ENCODE measurements at places on chromosomes 12 and 14.
A peak's percentile ranks its signal among the peaks of the same experiment; 100 is the strongest.

- DNase-seq, result no peak
Observed at GRCh38 chr12:12612358-12612757, 682 bp downstream of the CREBL2 start.

DNA sequence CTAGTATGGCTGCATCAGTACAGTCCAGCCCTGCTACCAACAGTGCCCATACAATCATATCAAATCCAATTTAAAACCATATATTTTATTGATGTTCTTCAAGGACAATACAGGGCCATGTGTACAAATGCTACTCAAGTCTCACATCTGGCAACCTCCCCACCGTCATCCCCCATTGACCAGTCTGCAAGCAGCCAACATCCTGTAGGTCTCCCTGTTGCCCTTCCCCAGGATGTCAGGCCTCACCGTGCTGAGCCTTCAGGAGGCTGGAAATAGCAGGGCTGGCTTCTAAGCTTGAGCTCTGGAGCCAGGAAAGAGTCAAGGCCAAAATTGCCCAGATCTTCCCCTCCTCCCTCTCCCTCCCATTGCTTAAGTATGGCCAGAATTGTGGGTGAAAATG is 10.4 kb downstream of the ZDHHC22 start:
- no peak for DNase-seq

- no peak for DNase-seq
Observed at GRCh38 chr12:123519141-123520001, 14.1 kb downstream of the RILPL1 start.

DNA sequence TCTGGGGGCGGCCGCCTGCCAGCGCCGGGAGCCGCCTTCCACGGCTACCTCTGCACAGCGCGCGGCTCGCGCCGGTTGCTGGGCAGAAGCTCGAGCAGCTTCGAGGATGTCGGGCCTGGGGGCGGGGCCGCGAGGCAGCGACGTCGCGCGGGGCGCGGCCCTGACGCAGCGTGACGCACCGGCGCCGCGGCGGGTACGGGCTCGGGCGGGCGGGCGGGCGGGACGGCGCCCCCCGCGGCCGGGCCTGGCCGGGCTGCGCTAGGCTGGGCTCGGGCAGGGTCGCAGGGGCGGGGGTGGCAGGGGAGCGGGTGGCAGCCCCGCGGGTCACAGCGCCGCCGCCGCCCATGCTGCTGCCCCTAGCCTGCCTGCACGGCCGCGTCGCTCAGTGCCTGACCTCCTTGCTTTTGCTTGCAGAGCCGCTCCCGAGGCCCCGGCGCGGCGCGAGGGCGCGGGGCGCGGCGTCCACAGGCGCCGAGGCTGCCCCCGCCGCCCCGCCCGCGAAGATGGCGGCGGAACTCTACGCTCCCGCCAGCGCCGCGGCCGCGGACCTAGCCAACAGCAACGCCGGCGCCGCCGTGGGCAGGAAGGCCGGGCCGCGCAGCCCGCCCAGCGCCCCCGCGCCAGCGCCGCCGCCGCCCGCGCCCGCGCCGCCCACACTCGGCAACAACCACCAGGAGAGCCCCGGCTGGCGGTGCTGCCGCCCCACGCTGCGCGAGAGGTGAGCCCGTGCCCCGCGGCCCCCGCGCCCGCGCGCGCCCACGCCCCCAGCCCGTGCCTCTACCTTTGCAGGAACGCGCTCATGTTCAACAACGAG is at the start of gene BTBD6:
TSS of gene BTBD6 (plus strand) at position 166 of the 814 bp plus-strand sequence. CDS start at position 345, 179 bp downstream.
- DNase-seq, result peak; percentile 83

DNA sequence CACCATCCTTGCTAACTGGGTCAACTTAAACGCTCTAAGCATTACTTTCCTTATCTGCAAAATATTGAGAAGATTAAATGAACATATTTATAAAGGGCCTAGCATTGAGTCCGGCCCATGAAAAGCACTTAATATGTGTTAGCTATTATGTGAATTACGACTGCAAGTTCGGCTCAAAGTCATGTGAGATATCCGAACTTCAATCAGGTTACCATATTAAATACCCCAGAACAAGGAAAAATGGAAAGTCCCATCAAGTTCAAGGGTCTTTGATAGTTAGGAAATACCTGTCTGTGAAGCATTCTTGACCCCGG is 487 bp upstream of the NRDE2 start:
- DNase-seq, result no peak

DNA sequence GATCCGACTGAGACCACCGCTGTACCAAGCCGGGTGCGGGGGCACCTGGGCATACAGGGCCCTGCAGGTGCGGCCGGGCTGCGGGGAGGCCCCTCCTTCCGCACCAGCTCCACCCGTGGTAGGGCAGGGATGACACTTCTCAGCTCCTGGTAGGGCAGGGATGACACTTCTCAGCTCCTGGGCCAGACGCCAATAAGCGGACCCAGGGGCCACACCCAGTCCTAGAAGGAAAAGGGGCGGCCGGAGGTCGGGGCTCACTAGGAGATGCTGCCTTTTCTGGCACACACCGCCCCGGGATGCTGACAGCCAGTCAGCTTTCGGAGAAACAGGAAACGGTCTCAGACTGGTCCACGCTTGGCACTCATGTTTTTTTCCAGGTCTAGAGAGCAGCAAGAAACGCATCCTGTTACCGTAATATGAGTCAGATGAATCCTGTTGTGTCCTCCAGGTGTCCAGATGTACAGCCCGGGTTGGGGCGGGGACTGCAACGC is 34.8 kb downstream of the NFKBIA start:
- no peak for DNase-seq

- DNase-seq, result no peak
Observed at GRCh38 chr14:104331871-104332605, 193.7 kb downstream of the KIF26A start.

DNA sequence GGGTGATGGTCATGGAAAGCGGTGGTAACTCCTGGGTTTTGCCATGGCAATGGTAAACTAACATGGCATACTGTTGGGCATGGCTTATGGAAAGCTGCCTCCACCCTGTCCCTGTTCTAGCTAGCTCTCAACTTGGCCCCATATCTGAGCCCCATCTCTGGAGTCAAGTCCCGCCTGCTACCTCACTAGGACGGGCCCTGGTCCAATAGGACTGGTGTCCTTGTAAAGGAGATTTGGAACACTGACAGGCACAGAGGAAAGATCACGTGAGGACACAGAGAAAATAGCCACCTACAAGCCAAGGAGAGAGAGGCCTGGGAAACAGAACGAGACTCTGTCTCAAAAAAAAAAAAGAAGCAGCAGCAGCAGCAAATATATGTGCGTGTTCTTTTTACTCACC is 59.8 kb downstream of the RNFT2 start:
- no peak for DNase-seq

DNA sequence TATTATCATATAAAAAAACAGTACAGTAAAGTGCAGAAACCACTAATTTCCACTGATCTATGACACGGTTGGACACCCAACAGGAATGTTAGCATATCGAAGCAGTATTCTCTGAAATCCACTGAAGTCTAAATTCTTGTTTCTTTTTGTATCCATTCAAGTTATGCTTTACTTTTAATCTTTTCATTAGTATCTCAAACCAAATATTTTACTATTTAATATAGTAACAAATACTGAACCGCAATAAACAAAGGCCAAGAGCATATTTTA is 41.1 kb downstream of the ATXN2 start:
- DNase-seq, result no peak

DNA sequence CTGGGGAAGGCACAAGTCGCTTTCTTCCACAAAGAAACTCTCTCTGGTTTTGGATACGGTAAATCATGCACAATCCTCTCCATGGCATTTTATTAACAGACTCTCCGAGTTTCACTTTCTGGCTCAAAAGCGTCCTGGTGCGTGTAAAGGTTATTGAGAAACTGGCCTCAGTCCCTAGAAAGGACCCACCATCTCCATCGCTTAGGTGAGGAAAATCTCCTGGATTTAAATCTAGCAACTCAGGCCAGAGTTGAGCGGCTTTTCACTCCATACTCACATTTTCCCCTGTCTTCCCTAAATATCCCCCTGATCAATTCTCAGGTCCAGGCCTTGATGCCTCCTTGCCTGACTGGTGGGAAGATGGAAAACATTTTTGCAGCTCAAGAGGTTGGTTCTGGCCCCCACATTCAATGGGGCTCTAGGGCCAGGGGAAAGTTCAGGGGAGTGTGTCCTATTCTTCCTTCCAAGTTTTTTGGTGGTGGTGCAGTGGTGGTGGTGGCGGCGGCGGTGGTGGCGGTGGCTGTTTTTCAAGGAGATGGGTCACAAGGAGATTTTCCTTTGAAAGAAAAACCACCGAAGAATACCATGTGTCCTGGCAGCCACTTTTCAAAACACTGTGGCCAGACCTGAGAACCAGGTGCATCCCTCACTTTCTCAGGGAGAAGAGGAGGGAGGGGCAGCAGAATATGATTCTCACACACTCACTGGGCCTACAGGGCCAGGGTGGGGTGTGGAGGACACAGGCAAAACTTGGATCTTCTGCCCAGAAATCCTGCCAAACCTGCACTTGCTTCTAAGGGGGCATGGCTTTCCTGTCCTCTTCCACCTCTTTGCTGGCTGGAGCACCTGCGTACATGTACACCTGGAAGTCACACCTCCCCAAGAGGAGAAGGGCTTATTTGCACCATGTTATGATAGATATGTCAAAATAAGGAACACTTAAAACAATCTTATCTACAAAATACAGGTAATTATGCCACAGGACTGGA is 46.7 kb upstream of the PNMA1 start:
- DNase-seq, result no peak

GRCh38 chr12:54140588-54141388 is 48.0 kb downstream of the SMUG1 start:
- no peak for DNase-seq

GRCh38 chr12:27541031-27541719 is 17.2 kb downstream of the PPFIBP1 start:
- DNase-seq, result no peak

DNA sequence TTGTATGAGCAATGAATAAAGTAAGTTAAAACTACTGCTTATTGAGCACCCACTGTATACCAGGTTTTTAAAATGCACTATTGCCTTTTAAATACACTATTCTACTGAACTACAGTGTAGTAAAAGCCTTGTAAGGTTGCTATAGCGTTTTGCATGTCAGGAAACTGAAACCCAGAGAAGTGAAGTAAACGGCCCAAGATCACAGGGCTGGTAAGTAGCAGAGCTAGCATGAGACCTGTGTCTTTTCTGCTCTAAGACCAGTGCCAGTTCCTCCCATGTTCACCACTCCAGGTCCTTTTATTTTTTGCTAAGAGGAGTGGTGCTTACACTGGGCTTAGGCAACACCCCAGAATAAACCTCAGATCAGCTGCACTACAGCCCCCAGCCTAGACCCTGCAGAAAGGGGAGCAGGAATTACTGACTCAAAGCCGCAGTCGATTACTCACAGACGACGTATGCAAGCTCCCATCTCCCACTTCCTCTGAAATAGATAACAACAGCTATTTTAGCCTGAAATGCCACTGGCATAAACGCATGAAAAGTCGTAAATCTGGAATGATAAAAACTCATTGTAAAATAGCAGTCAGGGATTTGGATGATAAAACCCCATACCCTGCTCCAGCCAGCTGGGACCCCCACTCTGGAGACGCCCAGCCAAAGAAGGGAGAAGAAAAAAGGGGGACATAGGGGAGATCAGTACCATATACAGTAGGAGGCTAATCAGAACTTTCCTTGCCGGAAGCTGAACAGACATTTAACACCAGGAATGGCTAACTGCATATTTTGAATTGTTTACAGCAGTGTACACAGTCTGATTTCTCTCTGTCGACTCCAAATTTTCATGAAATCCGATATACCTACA is 108.3 kb downstream of the NUAK1 start:
- no peak for DNase-seq

DNA sequence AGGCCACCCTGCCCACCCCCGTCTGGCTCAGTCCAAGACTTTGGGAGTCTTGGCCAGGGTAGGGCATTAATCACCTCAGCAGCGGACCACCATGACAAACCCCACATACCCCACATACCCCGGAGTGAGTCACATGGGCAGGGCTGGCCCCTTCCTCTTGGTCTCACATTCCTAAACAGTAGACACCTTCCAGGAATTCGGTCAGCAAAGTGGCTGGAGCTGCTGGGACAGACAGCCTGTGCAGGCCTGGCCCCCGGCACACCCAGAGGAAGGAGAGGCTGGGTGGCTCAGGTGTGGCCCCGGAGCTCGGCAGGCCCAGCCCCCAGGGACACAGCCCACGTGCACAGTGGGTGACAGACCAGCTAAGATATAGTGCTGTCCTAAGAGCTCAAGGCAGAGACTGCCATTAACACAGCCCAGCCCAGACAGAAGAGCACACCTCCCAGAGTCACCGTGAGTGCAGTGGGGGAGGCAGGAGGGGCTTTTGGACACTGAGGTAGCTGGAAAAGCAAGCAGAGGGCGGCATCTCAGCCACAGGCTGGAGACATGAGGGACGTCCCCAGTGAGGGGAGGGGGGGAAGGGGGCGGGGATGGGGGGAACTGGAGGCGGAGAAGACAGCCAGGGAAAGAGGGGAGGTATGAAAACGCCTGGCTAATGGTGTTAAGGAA is 24.0 kb downstream of the CCDC85C start:
- DNase-seq, result no peak

GRCh38 chr14:42214981-42215491 is 608.4 kb downstream of the LRFN5 start:
- no peak for DNase-seq

DNA sequence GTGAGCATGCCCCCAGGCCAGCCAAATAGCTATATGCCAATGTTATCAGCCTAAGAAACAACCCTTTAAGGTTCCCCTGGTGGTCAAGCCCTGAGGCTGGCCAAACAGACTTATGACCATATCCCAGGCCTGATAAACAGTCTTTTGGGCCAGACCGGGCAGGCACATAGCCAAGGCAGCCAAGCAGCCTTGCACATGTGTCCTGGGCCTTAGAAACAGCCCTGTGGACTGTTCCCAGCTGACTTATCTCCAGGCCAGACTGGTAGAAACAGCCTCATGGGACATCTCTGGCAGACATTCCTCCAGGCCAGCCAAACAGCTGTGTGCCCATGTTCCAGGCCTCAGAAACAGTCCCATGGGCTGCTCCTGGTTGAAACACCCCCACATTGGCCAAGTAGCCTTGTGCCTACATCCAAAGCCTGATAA is 295.0 kb upstream of the MGAT4C start:
- no peak for DNase-seq

DNA sequence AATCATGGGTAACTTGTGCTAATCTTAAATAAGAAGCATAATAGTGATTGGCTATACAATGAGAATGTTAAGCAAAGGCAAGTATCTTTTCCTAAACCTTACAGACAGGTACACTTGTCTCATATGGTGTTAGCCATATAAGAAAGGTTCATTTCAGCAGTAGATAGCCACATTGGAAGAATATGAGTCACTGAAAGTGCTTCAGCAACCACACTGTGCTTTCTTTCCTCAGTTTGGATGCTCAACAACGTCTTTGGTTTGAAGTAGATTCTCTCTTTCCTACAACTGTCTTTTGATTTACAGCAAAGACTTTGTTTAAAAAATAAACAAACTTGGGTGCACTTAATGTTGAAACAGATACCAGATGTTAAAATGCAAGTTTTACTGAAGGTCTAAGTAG is 8.9 kb downstream of the DDHD1 start:
- no peak for DNase-seq

DNA sequence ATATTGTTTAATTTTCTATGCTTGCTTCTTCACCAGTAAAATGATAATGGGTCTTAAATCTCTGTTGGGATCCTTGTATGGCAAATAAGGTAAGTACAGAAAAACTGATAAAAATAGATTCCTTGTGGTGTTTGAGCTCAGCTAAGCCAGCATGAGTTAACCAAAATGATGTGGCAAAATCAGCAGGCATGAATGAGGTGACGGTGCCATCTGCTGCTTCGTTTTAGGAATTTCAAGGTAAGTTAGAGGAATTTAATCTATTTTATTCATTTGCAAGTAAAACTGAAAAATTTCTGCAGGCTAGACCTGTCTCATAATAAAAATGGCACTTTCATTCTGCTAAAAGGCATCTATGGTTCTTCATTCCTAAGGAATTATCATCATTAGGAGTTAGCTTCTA is 10.0 kb upstream of the CLEC7A start:
- DNase-seq, result no peak

GRCh38 chr12:75982169-75982564 is 49.4 kb downstream of the PHLDA1 start:
- DNase-seq, result no peak

Data from activated effector memory CD4-positive, alpha-beta T cell treated with Interleukin-2 at 50 U/mL for 16 hours (primary cell).